Central memory CD4-positive, alpha-beta T cell (primary cell): ENCODE measurements at places on chromosomes 16 and 17.

GRCh38 chr17:50909765-50910605, 43.8 kb upstream of the TOB1 start:
- peak; percentile 78 for DNase-seq

GRCh38 chr17:705863-706262, 8.8 kb downstream of the VPS53 start:
- DNase-seq: no peak

DNA sequence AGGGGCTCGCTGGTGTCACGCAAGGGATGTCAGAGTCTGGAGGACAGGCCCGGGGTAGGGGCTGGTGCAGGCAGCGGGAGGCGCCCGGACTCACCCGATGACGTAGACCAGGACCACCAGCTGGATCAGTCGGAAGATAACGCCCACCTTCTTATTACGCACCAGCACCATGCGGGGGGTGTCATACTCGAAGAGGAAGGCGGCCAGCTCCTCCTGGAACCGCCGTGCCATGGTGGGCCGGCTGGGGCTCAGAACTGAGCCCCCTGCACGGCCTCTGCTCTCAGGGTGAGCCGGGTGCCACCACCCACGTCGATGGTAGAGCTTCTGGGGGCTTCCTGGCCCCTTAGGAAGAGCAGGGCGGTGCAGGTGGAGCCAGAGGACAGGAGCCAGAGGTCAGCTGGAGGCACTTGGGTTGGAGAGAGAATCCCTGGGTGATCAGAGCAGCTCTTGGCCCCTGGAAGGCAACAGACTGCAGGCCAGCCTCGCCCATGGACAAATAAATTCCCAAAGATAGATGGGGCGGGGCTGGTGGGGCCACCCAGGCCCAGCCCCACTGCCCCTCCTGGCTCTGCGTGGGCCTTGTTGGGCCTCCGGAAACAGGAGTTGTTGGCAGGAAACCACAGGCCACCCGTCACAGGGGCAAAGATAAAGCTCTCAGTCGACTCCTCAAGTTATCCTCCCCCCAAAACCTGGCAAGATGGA, at the start of gene P2RX1:
P2RX1 (minus strand) TSS at position 471 of the 702 bp plus-strand sequence; CDS start at position 231, 240 bp downstream.
- DNase-seq: peak; percentile 35

DNA sequence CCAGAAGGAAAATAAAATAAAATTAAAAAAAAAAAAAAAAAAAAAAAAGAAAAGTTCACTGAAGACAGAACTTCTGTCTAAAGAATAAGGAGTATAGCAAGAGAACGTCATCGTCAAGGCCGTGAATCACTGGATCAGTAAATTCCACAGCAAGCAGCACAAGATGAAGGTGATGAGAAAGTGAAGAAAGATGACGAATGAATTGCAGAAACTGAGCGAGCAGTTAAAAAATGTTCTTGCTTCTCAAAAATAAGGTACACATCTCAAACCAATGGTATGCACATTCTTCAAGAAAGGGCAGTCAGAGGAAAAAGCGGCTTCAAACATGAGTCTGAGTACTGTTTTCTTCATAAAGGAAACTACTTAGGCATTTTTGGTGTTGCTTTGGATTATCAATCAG, 104.7 kb downstream of the SMG6 start:
- no peak for DNase-seq

GRCh38 chr16:78522327-78522726, 422.9 kb downstream of the WWOX start:
- DNase-seq: no peak

DNA sequence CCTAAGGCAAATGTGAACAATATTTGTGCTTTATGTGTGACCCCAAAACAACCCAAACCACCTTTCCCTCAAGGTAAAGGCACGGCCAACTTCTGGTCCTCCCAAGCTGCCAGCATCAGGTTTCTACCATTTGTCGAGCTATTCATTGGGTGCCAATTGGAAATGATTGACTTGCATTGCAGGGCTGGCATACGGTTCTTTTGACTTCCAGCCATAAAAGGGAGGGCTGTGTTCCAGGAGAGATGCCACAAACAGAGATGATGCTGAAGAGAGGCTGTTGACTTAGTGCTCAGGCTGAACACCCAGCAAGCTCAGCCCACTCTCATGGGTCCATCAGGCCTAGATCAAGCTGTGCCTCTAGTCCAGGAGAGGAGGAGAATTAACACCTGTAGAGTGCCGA, 252.4 kb downstream of the GRIN2A start:
- DNase-seq: no peak

DNA sequence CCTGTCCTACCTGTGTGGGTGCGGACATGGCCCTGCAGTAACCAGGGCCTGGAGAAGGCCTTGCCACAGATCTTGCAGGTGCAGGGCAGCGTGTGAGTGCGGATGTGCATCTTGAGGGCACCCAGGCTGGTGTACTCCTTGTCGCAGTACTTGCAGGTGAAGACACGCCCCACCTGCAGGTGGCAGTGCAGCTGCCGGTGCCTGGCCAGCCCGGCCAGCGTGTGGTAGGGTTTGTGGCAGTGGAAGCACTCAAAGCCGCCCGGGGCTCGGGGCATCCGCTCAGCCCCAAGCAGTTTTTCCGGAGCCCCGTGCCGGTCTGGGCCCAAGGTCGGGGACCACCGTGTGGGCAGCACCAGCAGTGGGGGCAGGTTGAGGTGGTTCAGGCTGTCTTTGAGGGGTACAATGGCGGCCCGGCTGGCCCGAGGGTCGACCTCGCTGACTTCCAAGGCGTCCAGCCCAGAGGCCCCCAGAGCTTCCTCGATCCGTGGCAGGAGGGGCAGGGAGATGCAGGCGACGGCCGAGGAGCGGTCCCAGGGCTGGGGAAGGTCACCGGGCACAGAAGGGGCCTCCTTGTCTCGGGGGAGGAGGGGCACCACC, 5.1 kb downstream of the SNAI3 start:
- no peak for DNase-seq

DNA sequence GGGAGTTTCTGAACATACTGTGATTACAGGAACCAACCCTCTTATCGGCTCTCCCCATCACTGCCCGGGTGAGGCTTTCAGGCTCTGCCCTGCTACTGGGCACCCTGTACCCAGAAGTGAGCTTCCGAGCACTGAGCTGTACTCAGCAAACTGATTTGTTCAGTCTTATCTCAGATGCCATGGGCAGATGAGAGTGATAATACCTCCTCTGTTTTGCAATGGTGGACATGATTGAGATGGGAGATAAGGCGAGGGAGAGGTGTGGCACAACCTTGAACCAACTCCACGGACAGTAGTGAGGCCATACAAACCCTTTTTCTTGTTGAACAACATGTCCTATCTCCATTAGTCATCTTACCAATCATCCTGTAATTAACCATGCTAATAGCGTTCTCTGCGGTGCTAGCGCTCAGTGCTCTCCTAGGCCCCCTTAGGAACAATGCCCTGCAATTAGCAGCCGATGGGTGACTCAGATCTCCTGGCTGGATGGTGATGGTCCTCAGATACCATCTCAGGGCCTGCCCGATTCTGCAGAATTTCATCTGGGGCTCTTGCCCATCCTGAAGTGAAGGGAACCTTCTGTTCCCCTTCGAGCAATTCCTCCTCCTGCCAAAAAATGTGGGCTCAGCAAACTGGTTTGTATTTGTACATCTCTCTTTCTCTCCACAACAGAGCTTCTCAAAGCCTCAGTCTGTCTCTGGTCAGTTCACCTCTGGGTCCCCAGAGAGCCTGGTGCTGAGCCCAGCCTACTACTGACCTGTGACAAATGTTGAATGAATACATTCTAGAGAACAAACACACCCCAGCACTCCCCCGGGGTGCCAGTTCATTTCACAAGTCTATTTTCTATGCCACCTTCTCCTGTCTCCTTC, 139.3 kb upstream of the IRX3 start:
- DNase-seq: no peak

DNA sequence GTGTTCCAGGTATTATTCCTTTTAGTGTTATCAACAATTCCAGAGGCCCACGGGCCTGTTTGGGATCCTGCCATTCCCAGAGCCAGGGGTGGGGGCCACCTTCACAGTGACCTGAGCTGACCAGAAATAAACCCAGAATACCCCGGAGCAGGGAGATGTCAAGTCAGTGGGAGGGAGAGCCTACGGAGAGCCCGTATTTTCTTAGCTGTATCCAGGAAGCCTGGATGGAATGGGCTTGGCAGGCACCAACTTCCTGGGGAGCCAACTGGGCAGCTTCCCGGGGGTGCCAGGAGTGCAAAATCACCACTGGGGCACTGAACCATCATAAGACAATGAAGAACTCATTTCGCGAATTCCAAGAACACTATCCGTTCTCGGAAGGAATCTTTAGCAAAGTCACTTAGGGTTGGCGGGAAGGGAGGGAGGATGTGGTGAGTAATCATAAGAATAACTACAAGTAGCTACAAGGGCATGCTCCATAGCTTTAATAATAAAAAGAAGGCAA, 13.2 kb upstream of the MRTFB start:
- no peak for DNase-seq

GRCh38 chr16:83906683-83907082, 7.8 kb downstream of the MLYCD start:
- DNase-seq: no peak

DNA sequence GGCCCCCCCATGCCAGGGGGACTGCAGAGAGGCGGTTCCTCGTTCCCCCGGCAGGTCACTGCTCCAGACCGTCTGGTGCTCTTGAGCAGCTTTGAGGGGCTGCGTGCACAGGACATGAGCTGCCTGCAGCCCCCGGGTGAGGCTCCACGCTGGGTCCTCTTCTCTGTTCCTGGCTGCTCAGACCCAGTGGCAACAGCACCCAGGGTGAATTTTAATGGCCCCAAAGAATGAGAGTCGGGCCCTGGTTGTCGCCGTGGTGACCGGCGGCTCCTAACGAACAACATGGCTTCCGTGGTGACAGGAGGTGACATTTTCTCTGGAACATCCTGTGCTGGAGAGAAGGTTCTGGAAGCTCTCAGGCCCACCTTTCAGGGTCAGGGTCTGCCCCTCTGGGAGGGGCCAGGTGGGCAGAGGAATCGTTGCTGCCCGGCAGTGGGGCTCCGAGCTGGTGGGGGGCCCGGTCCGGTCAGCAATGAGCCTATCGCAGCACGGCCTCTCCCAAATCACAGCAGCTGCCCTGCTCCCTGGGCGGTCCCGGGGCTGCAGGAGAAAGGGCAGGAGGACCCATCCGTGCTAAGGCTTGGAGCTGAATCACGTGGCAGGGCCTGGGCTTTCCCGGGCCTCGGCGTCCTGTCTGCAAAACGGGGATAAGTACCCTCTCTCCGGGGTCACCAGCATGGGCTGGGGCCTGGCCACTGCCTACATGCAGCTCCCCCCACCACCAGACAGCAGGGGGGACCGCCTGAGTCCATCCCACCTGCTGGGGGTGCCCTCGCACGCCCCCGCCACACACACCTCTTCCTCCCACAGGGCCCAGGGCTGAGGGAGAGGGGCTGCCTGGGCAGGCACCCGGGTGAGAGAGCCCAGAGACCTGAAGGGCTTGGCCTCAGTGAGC, 3.4 kb upstream of the C1QTNF8 start:
- no peak for DNase-seq

GRCh38 chr17:42531455-42532354, 4.3 kb upstream of the NAGLU start:
- peak; percentile 47 for DNase-seq

DNA sequence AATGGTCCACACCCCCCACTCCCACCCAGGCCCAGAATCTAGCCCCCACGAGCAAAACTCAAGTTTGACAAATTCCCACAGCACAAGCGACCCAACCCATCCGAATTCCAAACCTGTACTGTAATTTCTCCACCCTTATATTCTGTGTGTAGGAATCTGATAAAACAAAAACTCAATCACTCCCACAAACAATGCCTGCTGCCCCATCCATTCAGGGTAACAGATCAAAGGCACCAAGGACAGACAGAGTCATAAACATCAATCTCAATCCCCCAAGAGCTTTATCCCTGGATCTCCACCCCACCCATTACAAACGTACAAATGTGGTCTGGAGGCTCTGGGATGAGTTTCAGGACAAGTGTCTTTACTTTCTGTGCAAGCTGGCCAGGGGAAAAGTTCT, 157.8 kb downstream of the AXIN2 start:
- DNase-seq: no peak

- DNase-seq: no peak
Observed at GRCh38 chr16:85724126-85724879, 26.6 kb downstream of the C16orf74 start.

DNA sequence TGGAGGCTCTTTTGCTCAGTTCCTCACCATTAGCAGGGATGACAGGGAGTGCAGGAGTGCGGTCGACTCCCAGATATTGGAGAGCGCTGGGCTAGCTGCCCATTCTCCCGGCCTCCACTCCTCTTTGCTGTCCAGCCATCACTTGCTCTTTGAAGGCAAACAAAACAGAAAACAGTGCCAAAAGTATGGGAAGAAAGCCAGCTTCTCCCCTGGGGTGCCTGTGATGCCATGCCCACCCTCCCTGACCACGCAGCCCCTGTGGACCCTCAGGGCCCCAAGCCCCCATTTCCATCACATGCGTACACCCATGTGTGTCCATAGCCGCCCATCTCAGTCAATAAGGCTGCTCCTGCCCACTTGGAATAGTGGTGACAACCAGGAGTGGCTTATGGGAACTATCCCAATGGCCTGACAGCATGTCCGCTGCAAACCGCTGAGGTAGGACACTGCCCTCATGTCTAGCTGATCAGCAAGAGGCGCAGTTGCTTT, 30.0 kb downstream of the MAPT start:
- no peak for DNase-seq

DNA sequence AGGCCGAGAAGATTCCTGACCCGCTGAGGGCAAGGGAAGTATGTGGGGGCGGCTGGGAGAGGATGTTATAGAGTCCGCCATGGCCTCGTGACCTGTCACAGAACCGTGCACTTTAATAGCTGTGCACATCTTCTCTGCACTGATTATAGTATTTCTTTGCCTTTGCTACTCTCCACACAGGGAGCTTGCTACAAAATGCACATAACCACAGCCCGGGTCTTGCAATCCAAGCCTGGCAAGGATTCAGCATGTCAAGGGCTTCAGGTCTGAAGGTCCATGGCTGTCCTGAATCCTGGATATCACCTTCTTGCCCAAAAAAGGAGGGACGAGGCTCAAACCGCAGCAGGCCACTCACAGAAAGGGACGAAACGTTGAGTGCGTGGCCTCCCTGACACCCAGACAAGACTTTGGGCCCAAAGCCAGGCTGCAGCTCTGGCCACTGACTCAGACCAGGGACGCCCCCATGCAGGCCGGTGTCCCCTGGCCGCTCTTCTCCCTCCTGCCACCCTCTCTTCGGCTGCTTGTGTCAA, 43.7 kb downstream of the USP22 start:
- no peak for DNase-seq

DNA sequence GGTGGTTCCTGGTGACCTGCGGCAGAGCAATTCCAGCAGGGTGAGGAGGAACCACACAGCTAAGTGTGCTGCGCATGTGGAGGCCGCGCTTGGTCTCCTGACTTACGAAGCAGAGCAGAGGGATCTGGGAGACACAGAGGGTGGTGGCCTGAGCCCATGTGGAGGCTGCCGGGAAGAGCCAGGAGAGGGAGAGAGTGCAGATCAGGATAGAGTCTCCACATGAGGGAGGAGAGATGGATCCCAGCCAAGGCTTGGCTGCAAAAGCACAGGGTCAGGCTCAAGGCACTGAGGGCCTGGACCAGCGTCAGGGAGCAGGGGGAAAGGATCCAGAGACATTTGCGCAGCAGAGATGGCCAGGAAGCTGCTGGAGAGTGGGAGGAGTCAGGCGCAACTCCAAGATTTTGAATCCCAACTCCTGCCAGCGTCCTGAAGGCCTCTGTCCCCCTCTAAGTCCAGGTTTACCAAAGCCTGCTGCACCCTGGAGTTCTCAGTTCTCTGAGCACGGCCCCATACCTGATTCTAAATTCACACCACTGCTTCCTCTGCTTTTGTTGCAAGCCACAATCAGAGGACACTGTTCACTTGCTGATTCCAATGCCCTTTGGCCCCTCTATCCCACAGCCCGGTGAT, 11.3 kb upstream of the MLLT6 start:
- no peak for DNase-seq

- DNase-seq: no peak
Observed at GRCh38 chr17:78912082-78912481, 9.1 kb upstream of the CEP295NL start.
